ENCODE measurements at places on chromosomes 4 and X.

DNA sequence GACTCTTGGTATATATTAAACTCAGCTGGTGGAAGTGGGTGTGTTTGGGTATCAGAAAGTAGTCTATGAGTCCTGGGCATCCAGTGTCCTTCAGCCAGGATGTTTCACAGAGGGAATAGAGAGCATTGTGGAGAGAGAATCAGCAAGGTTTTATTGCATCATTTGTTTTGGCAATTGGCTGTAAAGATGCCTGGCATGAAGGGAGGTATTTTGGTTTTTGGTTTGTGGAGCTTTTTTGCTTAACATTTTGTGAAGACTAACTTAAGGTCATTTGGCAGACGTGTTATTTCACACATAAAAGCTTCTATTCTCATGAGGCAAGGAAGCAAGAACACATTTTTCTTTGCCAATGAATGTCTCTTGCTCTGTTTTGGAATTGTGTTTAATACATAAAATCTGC is 71.1 kb downstream of the DCLK2 start:
- DNase-seq, result no peak

GRCh38 chrX:107683124-107683895 is 55.0 kb downstream of the PRPS1 start:
- DNase-seq, result peak; percentile 26

GRCh38 chr4:11847167-11847566 is 418.5 kb upstream of the HS3ST1 start:
- no peak for DNase-seq

DNA sequence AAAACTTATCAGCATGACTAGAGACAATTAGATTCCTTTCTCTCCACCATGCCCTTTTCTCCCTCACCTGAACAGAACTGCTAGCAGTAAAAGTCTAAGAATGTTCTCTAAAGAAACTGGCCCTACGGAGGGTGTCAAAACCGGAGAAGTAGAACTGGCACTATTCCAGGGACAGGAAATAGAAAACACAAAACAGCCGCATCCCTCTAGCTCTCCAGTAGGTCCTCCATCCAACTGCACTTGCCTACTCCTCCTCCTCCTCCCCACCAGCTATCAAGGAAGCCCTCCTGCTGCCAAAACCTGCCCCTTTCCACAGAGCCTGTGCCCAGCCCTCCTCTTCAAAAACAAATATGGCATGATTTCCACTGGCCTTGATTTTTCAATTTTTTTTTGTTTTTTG is 28.4 kb downstream of the FUNDC1 start:
- no peak for DNase-seq

DNA sequence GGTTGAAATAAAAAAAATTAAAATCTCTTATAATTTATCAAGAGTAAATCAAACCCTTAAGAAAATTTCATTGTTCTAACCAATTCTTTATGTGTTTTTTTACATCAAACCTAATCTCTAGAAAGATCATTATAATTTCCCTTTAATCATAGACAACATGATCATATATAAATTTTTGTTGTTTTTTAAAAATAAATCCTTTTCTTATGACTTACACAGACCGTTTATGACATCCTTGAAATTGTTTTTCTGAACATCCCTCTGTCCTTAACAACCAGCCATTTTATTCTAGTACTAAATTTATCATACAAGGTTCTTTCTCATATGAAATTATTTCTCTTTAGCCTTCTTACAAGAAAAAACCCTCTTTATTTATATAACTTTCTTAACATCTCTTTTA is 62.7 kb upstream of the GABRE start:
- no peak for DNase-seq
